ENCODE measurements at places on chromosomes 12 and 14. TPM values are rescaled to one million over a fixed set of nuclear protein-coding genes. Genes with fewer than 3 reads are reported as not detected.

DNA sequence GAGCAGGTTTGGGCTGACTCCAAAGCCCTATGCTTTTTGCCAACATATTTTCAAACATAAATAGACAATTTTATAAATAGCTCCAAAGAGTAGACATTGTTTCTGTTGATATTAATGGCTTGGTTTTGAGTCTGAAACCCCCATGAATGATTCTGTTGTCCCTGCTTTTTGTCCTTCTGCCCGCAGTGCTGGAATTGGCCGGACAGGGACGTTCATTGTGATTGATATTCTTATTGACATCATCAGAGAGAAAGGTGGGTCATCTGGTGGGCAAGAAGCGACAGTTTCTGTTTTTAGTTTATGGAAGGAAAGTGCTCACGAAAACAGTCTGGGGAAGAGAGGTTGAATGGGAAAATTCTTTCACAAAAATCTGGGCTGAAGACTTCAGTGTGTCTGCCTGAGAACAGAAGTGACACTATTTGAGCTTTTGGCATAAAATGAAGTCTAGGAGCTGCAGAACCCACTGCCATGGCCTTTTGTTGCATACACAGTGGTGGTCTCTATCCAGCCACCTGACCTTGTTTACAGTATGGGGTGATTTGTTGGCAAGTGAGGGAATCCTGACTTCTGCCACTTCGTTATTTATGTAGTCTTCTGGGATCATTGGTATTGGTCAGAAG is 69.6 kb downstream of the PTPN11 start:
- DNase-seq: no peak

- no peak for DNase-seq
These were observed 45.2 kb downstream of the MAP1LC3B2 start for GRCh38 chr12:116604178-116604895.

The LRRC9 gene
- polyA plus RNA-seq: 1.4 TPM

DNA sequence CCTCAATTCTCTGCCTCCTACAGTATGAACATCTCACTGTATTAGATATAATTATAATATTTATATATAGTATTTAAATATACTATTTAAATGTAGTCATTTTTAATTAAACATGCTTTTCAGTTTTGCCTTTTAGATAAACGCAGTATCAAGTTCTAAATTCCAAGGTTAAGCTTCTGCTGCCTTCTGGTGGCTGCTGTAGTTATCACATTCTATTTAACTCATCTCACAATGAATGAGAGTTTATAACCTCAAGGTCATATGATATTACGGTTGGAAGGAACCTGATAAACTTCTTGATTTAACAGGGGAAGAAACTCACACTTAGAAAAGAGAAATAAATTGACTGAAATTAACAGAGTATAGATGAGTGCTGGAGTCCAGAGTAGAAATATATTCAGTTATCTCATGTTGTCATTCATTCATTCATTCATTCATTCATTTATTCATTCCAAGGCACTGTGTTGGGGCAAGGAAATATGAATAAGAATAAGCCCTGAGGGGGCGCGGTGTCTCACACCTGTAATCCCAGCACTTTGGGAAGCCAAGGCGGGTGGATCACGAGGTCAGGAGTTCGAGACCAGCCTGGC is 31.9 kb downstream of the GUCY2C start:
- DNase-seq: no peak

DNA sequence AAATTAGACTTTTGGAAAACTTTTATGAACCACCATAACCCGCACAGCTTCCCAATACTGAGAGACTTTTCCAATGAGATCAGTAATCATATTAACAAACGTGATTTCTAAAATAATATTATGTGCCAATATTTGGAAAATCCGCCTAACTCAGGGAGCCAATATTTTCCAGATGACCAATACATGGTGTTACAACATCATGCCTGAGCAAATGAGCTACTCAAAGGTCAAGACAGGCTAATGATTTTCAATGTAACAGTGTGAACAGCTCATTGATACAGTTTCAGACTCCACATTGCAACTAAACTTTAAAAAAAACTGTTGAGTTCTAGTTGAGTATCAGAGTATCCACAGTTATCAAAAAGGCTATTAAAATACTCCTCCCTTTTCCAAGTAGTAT is 46.8 kb downstream of the RNF34 start:
- no peak for DNase-seq

The PTCSC3 gene
- 4.5 TPM for polyA plus RNA-seq

The RFX4 gene
- polyA plus RNA-seq: not detected

DNA sequence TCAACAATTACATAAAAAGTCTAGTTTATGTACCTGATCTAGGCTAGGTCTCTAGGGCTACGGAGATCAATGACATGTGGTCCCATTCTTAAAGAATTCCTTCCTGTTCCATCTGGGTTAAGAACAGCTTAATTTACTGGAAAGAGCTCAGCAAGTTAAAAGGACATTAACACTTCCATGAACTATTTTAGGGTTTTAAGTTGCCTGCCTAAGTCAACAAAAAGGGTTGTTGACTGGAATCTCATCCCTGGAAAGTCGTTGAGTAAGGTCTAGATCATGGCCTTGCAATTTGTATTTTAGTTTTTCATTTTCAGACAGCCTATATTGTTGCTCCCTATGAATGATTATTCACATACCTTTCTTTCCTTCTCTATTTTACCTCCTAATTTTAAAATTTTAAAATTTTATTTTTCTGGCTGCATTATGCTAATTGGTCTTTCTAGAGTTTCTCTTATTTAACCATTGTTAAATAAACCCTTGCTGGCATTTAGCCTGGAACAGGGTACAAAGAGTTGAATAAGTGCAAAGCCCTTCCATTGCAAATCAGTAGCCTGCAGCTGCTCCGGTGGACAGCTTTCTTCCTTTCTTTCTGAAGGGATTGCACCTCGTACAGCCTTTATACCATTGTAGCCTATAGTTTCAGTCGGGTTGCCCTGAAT is 66.3 kb downstream of the VRK1 start:
- no peak for DNase-seq

The KRT4 gene
- polyA plus RNA-seq: 1.9 TPM
